KG1 (cell line): ENCODE measurements at places on chromosomes 2 and 18.

- DNase-seq, result no peak
Measured at GRCh38 chr2:99081891-99082290, 59.6 kb upstream of the C2orf15 start.

DNA sequence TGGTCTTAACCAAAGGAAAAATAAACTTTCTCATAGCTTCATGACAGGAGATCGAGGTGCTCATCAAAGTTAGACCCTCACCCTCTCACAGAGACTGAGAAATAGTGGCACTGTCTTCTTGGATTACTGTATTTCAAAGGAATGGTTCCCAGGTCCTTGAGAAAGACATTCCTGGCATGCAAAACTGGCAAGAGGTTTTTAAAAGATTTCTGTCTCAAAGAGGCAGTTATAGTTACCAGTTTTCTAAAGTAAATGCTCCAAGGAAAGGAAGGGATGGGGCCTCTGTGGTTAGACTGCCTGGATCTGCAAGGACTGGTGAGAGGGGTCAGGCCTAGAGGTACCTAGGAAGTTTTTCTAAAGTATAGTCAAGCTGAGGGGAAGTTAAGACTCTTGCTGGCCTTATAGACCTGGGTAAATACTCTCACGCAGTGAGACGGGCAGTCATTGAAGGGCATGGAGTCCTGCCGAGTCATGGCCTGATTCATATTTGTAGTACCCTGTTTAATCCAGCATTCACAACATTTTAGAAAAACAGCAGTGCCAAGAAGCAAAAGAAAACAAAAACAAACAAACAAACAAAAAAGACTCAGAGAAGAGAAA is 226.1 kb downstream of the DOK6 start:
- DNase-seq, result no peak

- DNase-seq, result no peak
Measured at GRCh38 chr2:190447766-190448165, 39.6 kb downstream of the MFSD6 start.

DNA sequence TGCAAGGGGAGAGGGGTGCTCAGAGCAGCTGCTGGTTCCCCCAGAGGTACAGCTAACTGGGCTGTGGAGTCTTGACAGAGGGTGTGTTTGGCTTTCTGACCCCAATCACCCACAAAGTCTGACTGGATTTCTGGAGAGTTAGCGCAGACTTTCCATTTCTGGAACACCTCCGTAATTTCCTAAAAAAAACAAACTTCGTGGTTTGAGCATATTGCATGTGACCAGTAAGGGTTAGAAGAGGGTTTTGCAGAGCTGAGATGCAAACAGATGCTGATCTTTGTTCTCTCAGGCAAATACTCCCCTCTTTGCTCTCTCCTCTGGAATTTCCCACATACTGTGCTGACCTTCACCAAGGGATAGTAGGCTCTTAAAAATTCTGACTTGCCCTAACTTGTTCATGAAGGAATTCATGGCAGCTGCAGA is 44.5 kb upstream of the TMEM247 start:
- DNase-seq, result no peak

- DNase-seq, result no peak
Measured at GRCh38 chr2:112459372-112459771, 22.6 kb upstream of the TTL start.

GRCh38 chr2:217793566-217794132 is 209.1 kb downstream of the TNS1 start:
- DNase-seq, result no peak

DNA sequence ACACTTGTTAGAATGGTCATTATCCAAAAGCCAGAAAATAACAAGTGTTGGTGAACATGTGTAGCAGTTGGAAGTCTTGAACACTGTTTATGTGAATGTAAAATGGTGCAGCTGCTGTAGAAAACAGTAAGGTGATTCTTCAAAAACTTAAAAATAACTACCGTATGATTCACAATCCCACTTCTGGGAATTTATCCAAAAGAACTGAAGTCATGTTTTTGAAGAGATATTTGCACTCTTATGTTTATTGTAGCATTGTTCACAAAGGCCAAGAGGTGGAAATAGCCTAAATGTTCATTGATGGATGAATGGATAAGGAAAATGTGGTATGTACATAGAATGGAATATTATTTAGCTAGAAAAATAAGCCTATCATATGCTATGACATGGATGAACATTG is 6.3 kb upstream of the SPP2 start:
- DNase-seq, result no peak

- DNase-seq, result no peak
Measured at GRCh38 chr2:1979138-1979537, 234.8 kb upstream of the PXDN start.

DNA sequence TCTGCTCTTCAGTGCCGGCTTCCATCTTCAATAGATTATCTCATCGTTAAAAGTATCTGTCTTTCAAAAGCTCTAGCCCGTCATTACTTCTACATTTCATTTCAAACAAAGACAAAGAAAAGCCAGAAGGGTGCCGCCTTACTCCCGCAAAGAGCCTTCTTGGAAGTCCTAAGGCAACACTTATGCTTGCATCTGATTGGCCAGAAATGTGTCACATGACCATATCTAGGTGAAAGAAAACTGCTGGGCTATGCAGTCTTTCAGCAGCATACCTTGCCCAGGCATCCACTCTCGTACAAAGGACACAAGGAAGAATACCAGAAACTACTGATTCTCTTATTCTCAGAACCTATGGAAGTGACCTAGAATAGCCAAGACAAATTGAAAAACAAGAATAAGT is 217.1 kb upstream of the SLC35G4 start:
- no peak for DNase-seq

DNA sequence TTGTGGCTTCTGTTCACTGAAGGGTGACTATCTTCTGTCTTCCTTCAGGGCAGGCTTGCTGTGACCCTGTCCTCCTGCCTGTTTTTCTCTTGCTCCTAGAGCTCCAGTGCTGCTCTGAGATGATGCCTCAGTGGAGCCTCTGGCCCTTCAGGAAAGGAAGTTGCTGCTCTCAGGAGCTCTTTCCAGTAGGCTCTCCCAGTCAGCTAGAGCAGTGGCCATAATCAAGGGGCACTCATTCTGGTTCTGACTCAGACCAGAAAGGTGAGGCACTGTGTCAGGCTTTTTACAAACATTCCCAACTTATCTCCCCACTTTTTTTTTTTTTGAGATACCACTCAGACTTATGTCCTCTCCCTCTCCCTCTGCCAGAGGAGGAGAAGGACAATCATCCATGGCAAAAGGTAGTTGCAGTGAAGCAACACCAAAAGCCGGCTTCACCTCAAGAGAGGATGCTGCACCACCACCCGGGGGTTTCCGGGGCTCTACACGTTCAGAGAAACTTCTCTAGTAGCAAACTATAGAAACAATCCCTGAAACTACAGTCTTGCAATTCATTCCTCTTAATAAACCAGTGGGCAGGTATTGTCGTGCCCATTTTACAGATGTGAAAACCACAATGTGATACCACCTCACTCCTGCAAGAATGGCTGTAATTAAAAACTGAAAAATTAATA is 115.4 kb downstream of the ACTR3 start:
- DNase-seq, result no peak

- no peak for DNase-seq
Measured at GRCh38 chr2:232276084-232276732, 102.3 kb upstream of the ALPP start.

DNA sequence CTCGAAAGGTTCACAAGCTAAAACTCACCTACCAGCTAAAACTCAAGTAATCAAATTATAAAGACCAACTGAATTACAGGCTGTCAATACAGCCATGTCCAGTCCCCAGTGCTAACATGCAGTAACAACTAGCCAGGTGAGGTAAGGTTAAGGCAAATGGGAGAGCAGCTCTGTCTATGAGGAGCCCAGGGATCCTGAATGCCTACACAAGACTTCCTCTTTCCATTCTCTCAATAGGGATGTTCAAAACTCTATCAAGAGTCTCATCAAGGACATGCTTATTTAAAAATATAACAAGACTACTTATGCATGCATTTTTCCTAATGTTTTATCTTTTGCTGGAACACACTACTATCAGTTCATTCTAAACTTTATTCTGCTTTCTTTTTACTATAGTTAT is 20.4 kb downstream of the REV1 start:
- DNase-seq, result no peak

DNA sequence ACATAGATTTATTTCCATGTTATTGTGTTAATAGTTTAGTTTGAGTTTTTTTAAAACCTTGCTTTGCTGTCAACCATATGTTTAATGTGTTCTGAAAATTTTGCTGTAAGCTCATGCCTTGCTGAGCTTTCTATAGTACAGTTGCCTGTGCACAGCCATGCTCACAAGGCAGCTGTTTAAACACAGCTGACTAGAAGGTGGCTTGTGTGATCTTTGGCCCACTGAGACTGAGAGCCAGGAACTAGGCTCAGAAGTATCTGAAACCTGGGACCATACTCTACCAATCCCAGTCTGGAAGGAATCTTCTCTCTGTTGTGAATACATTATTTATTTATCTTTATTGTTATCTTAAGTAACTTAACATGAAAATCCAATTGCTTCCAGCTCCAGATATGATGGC is 350.5 kb downstream of the KIAA1328 start:
- no peak for DNase-seq

- DNase-seq, result no peak
Measured at GRCh38 chr2:190843890-190844699, 36.5 kb upstream of the GLS start.

- DNase-seq, result no peak
Measured at GRCh38 chr2:52416340-52416739, 1351.3 kb upstream of the CHAC2 start.
